Activated gamma-delta T cell treated with Interleukin-2 at 50 U/mL for 16 hours (primary cell): ENCODE measurements at places on chromosomes 2 and 18.

GRCh38 chr2:238855299-238855698, 7.4 kb downstream of the TWIST2 start:
- no peak for DNase-seq

GRCh38 chr2:69837533-69837932, 8.1 kb downstream of the GMCL1 start:
- no peak for DNase-seq

DNA sequence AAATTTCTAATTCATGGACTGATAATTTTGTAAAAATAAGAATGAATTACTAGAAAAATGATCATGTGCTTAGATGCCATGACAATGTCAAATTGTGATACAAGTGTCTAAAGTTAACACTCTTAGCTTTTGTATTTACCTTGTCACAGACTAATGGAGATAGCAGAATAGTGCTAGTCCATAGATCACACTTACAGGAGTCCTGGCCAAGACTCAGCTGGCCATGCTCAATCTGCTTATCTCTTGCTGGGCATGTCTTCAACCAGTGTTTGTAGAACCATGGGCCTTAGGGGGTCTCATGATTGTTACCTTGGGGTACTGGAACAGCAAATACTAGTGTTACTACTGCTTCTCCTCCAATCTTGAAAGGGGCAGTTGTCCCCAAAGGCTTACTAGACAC, 44.0 kb downstream of the TET3 start:
- no peak for DNase-seq

DNA sequence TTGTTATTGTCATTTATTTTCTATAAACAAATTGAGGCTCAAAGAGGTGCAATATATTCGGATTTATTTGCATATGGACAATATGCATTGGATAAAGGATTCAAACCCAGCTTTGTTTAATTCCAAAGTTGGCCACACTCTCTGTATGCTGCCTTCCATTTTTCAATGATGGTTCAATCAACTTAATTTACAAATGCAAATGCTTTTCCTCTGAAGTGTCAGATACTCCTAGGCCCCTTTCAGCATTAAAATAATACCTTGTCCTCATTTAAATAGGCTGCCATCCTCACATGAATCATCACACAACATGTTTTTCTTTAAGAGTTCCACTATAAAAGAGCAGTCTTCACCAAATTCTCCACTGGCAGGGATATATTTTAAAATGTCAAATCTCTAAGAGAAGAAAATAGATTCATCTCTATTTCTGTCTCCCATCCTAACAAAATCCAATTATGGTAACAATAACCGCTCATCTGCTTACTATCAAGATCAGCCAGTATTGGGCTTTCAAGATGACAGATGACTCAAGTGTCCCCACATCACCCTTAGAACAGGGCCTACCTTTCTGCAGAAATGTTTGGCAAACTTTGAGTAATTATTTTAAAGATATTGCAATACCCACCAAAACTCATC, 114.8 kb downstream of the SCG2 start:
- no peak for DNase-seq

DNA sequence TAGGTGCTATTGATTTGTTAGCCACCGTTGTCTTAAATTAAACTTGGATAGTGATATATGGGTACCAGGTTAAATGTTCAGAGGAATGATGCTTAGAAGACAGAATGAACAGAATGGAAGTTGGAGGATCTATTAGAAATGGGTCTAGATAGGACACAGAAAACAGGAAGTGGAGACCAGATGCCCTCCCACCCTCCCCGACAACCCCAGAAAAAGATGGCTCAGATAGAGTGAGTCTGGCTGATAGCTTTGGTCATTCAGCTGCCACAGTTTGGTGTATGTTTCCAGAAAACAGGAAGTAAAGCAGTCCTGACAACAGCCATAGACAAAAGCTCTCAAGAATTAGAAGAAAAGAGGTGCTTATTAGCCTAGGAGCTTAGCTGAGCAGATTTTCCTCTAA, 71.5 kb upstream of the DSG1 start:
- DNase-seq: no peak

GRCh38 chr2:68196120-68196716, 38.5 kb downstream of the PNO1 start:
- no peak for DNase-seq

- no peak for DNase-seq
Measured at GRCh38 chr2:112714836-112715631, 5.8 kb upstream of the NT5DC4 start.

DNA sequence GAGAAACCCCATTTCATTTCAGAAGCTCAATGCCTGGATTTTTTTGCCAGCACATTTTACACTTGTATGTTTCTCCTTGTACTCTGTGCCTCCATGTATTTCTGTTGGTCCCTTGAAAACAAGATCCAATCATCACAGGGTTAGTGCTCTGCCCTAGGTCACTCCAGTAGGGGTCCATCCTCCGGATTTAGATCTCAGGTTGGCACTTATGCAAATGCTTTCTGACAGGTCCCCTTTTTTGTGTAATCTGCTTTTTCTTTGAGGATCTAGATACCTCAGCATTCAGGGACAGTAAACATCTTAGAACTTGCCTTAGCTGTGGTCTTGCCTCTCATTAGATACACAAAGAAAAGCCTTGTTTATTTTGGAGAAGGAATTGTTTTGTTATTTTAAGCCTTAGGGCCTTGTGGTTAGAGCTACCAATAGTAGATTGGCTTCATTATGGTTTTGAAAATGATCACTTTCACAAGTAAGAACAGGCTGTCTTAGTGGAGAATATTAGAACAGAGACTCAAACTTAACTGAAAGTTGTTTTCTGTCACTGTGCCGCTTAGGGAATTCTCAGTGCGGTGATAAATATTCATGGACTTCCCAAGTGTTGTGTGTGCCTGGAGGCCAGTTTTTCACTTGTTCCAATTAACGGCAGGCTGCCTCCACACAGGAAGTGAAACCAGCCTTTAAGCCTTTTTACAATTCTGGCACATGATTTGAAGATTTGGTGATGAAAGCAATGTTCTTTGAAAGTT, 7.8 kb downstream of the MERTK start:
- no peak for DNase-seq

DNA sequence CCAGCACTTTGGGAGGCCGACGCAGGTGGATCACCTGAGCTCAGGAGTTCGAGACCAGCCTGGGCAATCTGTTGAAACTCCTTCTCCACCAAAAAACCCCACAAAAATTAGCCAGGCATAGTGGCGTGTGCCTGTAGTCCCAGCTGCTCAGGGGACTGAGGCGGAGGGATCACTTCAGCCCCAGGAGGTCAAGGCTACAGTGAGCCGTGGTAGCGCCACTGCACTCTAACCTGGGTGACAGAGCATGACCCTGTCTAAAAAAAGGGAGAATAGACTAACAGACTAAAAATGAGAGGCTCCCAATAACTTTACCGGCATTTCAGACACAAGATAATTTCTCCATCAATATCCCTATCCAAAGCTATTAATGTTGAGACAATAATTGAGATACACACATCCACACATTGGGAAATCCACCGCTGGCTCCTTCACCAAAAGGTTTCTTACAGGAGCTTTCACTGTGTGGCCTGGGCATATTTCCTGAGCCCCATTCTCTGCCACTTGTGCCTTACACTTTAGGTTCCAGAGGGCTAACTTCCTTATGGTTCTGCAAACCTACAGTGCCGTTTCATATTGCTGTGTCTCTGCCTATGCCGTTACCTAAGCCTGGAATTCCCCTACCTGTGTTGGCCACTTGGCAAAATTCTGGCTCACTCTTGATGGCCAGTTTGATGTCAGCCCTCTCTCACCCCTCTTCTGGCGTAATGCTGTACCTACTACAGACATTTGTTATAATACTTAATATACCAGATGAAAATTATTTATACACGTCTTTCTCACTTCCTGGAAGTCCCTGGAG, 115.8 kb upstream of the ZFP36L2 start:
- no peak for DNase-seq

DNA sequence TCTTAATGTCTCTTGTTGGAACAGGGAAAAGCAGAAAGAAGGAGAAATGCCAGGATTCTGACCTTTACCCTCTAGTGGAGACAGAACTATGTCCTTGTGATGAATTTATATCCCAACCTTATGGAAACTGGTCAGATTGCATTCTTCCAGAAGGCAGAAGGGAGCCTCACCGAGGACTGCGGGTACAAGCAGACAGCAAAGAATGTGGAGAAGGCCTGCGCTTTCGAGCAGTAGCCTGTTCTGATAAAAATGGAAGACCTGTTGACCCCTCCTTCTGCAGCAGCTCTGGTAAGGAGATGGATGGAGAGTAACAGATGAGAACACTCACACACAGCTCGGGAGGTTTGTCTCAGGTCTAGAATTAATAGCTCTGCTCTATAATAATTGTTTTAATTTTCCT, 552.7 kb upstream of the HNMT start:
- DNase-seq: no peak

- no peak for DNase-seq
Measured at GRCh38 chr18:32958746-32959145, 185.9 kb upstream of the KLHL14 start.

DNA sequence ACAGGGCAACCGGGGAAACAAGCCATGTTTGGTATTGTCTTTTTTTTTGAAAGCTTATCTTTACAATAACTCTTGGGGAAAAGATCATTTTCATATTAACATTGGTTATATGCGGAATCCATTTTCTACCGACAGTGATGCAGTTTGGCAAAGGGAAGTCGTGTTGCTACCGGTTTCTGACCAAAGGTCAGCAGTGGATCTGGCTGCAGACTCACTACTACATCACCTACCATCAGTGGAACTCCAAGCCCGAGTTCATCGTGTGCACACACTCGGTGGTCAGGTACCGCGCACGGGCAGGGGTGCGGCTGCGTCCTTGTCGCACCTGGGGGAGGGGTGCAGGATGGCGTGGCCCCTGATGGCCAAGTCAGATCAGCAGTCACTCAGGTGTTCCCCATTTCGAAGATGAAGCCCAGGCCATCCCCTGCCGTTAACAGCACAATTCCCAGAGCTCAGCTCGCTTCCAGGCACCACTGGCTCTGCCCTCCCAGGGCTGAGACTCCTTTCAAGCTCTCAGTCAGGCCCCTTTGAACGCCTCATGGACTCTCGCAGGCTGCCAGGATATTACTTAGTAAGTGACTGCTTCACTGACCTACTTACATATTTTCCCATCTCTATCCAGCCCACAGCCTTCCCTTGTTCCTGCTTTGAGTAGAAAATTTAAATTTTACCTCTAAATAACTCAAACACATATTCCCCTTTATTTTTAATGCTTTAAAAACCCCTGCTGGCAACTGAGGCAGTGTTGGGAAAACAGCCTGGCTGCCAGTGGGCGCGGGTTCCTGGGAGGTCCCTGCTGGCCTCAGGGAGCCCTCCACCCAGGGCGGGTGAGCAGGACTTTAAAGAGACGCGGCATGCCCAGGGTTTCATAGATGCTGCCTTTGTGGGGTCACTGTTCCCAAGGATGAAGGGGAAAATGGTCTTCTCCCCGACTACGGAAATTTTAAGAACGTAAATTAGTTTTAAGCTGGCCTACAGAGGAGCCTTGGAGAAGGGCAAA, 33.6 kb upstream of the RPL31 start:
- no peak for DNase-seq

DNA sequence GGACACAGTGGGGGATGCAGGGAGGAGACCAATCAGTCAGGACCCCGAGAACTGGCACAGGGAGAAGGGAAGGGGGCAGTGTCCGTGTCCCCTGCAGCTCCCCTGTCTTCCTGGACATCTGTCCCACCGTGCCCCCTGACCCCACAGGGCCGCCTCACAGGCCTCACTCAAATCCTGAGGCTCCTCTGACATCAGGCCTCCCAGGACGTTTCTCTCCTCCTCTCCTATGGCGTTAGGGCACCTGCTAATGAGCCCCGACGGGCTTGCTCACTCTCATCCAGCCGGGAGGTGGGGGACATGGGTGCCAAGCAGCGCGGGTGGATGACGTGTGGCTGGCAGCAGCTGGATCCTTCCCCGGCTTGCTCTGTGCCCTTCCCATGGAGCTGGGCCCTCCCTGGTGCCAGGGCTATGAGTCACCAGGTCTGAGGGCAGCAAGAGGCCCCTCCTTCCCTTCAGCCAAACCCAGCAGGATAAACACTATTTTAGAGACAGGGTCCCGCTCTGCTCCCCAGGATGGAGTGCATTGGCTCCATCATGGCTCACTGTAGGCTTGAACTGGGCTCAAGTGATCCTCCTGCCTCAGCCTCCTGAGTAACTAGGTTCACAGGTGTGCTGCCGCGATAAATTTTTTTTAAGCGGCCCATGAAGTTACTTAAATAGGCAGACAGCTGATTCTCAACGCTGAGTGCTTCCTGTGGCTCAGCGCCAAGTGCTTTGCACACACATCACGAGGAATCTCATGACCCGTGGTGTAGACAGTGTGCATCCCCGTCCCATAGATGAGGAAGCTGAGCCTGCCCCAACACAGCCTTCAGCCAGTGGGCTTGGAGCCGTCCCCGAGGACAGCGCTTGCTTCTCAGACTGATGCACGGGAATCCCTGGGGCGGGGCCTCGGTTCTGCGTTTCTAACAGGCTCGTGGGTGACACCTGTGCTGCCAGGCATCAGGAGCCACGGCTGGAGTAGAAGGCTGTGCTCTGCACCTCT, 64.5 kb upstream of the HDAC4 start:
- DNase-seq: no peak

DNA sequence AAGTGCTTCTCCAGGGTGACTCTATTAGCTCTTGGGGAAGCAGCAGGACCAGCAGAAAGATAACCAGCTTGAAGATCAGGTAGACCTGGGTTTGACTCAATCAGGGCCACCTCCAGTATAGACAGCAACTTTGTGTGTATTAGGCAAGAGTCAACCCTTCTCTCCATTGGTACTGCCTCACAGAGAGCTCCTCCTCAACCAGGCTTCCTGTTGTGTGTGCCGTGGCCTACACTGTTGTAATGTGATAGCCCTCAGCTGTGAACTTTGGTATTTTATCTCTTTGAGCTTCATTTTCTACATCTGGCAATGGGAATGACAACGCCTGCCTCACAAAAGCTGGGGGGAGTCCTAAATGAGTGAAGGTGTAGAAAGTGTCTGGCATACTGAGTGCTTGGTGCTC, 17.0 kb upstream of the MAP3K20 start:
- DNase-seq: no peak

- no peak for DNase-seq
Measured at GRCh38 chr2:86249176-86249575, 49.9 kb downstream of the MRPL35 start.

- DNase-seq: no peak
Measured at GRCh38 chr2:287471-287885, 413 bp downstream of the ALKAL2 start.

DNA sequence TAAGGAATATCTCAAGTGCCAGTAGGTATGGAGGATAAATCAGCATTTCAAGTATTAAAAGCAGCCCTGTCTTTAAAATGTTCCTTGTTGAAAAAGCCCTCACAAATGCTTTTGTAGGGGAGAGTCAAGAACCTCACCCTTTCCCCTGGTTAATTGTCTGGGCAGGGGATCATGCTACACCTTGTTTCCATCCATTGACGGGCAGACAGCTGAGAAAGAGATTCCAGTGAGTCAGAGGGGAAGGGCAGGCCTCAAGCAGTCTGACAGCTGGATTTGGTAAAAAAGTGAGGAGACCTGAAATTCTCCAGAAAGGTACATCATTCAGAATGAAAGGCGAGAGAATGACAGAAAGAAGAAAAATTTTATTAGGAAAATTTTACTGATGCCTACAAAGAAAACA, 203.2 kb upstream of the CYP26B1 start:
- no peak for DNase-seq
